ENCODE measurements at places on chromosomes 7 and 10.

- no peak for DNase-seq
Observed at GRCh38 chr7:93923942-93924341, 2.4 kb downstream of the GNG11 start.

GRCh38 chr10:9015005-9015404 lies 960.5 kb downstream of the GATA3 start:
- no peak for DNase-seq

DNA sequence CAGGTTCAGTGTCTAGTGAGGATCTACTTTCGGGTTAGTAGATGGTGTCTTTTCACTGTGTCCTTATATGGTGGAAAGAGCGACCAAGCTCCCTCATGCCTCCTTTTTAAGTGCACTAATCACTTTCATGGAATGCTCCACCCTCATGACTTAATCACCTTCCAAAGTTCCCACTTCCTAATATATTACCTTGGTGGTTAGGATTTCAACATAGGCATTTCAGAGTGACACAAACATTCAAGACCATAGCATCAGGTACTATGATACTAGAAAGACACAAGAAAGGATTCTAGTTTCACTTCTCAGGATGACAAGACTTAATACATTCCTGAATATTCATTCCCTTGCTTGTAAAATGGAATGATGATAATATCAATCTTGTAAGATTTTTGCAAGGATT lies 119.1 kb upstream of the FAM3C start:
- no peak for DNase-seq

DNA sequence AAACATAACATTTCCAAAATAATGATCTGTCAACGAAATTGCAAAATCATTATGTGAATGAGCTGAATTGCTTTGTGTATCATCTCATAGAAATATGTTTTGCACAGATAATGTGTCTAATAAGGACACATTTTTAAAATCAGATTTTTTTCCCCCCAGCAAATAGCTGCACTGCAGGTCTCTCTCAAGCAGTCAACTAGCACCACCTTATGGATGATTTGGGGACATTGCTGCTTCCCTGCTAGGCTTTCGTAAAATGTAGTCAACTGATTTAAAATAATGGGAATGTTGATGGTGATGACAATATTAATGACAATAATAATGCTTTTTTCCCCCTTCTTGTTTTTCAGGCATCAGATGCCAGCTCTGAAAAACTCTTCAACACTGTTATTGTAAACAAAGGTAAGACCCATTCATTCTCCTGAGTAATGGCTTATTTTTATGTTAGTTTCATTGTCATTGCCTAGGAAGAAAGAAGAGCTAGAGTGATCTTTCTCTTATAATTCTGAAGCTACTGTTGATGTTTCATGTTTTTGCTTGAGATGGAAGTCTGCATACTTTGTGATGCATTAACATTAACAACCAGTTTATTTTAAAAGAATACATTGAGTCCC lies 433.6 kb upstream of the GALNT17 start:
- no peak for DNase-seq

GRCh38 chr10:8987712-8988111 lies 933.2 kb downstream of the GATA3 start:
- no peak for DNase-seq

DNA sequence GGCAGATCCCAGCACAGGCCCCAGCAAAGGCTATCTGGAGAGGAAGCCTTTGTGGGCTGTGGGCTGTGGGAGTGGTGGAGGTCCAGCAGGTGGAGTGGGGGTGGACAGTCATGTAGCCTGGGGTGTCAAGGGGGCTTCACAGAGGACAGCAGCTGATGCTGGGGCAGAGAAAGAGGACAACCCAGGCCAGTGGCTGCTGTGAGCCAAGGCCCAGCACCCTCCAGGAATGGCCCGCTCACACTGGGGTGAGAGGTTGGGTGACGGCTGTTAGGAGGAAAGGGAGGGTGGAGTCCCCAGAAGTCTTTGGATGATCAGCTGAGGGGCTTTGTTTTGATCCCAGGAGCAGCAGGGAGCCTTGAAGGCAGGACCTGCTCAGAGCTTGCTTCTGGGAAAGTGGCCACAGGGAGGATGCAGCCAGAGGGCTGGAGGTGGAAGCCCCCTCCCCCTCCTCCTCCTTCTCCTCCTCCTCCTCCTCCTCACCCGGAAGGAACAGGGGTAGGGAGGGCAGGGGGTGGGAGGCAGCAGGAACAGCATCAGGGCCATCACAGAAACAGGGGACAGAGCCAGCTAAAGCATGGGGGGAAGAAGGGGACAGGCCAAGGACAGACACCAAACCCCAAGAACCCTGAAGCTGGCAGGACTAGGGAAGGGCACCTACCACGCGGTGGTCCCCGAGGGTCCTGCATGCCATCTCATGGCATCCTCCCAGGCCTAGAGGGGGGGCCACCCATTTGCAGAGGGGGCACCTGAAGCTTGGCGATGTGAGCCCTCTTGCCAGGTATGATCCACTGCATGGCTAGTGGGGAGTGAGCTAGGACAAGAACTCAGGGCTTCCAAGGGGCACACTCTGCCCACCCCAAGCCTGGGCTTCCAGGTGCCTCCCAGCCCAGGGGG lies 144.9 kb downstream of the GRID1 start:
- DNase-seq: no peak

- no peak for DNase-seq
Observed at GRCh38 chr10:68137171-68137570, 27.9 kb downstream of the MYPN start.

DNA sequence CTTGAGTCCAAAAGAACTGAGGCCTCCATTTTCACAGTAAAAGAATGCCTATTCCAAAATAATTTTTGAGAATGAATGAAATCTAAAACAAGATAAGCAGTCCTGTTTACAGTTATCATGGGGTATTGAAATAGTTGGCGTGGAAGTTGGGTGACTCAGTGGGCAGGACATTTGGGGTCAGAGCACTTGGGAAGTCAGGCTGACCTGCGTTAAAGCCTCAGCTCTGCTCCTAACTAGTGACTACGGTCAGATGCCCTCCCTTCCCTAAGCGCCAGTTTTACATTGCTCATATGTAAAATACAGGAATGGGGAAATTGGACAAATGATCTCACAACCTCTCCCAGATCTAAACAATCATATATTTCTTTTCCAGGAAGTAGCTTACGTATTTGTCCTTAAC lies 2.3 kb upstream of the PAPSS2 start:
- no peak for DNase-seq

DNA sequence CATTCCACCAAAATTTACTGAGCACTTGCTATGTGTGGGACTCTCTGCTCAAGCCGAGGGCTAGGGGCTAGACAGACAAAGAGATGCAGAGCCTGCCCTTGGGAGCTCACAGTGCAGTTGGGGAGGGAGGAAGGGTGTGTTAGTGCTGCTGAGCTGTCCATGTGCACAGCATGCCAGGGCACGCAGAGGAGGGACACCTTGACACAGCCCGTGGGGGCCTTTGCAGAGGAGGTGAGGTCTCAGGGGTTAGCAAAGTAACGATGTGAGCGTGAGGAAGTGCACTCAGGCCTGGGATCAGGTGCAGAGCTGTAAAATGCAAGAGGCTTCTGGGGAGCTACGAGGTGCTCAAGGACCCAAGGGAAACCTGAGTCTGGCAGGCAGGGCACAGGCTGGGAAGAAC lies 16.3 kb downstream of the PRKCQ start:
- DNase-seq: no peak

DNA sequence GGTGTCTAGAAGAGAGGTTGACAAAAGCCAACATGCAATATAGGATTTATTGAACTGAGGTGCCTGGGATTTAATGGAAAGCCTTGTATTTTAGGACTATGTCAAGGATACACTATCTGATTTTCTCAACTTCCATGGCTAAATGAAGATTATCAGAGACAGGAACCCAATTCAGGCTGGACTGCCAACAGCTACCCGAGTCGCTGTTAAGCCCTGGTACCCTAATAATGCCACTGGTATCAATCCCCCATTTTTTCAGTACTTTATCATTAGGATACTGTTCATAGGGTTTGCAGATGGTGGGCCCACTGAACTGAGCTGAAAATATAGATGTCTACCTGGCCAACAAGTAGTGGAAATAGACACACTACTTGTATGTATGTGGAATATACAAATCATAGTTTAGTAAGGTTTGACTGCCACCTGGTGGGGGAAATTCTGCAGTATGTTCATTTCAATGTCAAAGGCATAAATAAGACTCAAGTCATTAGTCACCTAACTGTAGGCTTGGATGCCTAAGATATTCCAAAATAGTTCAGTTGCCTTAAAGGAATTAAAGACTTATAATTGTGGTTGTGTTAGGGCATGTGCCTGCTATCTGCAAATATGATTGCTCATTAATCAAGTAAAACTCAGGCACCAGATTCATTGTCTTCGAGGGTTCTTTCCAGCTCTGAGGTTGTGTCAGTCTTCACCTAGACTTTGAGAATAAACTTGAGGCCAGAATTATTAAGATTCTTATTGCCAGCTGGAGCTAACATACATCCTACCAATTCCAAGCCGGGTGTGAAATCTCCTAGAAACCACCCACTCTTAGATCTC lies 34.1 kb upstream of the NOBOX start:
- DNase-seq: no peak

GRCh38 chr7:130912082-130912861 lies 178.3 kb upstream of the KLF14 start:
- no peak for DNase-seq

DNA sequence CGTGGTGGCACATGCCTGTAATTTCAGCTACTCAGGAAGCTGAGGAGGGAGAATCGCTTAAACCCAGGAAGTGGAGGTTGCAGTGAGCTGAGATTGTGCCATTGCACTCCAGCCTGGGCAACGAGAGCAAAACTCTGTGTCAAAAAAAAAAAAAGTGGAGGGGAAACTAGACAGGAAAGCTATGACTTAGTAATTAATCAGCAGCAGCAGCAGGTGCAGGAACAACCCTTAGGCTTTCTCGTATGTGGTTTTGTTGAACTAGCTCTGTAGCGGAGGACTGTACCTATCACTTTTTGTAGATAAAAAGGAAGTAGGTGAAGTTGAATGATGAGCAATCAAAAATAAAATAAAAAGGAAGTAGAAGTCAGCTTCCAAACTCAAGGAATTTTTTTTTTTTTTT lies 76.9 kb upstream of the KMT2C start:
- no peak for DNase-seq

DNA sequence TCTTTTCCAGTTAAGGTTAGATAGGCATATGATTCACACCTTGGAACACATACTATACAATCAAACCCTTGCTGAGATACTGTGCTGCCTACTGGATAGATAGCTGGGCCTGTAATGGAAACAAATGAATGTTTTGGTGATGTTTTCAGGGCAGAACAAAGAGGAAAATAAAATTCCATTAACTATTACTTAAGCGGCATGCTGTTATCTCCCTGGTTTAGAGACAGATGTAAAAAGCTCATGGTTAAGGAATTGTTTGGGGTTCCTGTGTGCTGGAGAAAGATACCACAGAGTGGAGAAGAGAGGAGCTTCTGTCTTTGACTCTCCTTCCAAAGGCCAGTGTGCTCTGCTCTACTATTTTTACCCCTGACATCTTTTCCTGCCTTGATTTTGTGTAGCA lies 341.1 kb downstream of the PLXDC2 start:
- DNase-seq: no peak

GRCh38 chr10:125209591-125210355 lies 49.4 kb upstream of the CTBP2 start:
- no peak for DNase-seq

- no peak for DNase-seq
Observed at GRCh38 chr7:44794331-44794730, 2.1 kb upstream of the PPIA start.

- DNase-seq: no peak
Observed at GRCh38 chr7:25758559-25758958, 393.4 kb upstream of the NFE2L3 start.

Data from cortex of kidney (tissue), 1 donor.